Osteocyte (in vitro differentiated cells): ENCODE measurements at places on chromosomes 6 and 20. TPM values are rescaled to one million over a fixed set of nuclear protein-coding genes. Genes with fewer than 3 reads are reported as not detected.

DNA sequence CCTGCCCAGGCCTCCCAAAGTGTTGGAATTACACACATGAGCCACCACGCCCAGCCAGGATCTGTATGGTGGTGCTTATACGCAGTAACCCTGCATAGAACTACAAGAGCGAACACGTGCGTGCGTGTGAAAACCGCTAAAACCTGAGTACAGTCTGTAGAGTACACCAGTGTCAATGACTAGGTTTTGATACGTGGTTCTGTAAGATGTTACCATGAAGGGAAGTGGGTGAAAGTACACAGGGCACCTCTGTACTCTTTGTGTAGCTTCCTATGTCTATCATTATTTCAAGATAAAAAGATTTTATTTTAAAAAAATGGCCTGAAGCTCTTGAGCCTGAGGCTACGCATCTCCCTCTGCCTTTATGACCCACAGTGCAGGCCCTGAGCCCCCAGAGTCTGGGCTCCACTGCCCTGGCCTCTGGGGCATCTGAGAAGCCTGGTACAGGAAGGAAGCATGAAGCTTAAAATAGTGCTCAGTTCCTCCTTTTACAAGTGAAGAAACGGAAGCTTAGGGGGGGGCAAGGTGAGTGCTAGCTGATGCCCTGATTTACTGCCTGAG is 21.6 kb downstream of the LY86 start:
- no peak overlapping the region for H3K4me3 ChIP-seq
- no peaks in the 10 kb centered on the region for H3K36me3 ChIP-seq
- H3K27ac ChIP-seq: no peak overlapping the region
- DNase-seq: no peak
- H3K27me3 ChIP-seq: no peaks in the 10 kb centered on the region

DNA sequence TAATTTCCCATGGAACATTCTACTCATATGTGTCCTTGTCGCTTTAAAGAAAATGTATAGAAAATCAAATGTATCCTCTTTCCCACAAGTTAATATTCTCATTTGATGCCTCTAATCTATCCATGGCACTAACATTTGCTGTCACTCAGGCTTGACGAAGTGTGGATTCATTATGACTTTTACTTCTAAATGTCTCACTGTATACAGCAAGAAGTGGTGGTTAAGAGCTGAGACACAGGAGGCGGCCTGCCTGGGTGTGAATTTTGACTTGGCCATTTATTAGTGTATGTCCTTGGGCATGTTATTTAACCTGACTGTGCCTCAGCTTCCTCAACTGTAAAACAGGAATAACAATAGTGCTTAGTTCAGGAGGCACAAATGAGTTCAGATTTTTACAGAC is 70.0 kb downstream of the TRMT6 start:
- peaks cover 23% of the 10 kb centered on the region for H3K27me3 ChIP-seq
- peaks cover 6% of the 10 kb centered on the region for H3K4me1 ChIP-seq
- peak; percentile 4 for DNase-seq
- no peak overlapping the region for H3K27ac ChIP-seq
- H3K36me3 ChIP-seq: no peaks in the 10 kb centered on the region

- H3K4me1 ChIP-seq: no peaks in the 10 kb centered on the region
- no peaks in the 10 kb centered on the region for H3K36me3 ChIP-seq
- no peak for DNase-seq
- no peak overlapping the region for H3K4me3 ChIP-seq
- no peaks in the 10 kb centered on the region for H3K27me3 ChIP-seq
These were observed 148.2 kb downstream of the FNDC1 start for GRCh38 chr6:159317430-159317829.

- peaks cover 18% of the 10 kb centered on the region for H3K4me1 ChIP-seq
- no peaks in the 10 kb centered on the region for H3K27me3 ChIP-seq
- no peak overlapping the region for H3K27ac ChIP-seq
- peaks cover 15% of the 10 kb centered on the region for H3K36me3 ChIP-seq
These were observed 29.4 kb downstream of the LRP11 start for GRCh38 chr6:149834513-149835481.

- H3K27me3 ChIP-seq: no peaks in the 10 kb centered on the region
- H3K4me1 ChIP-seq: peaks cover 10% of the 10 kb centered on the region
- DNase-seq: no peak
- no peak overlapping the region for H3K4me3 ChIP-seq
These were observed 199.3 kb downstream of the TENT5A start for GRCh38 chr6:81553216-81553615.

DNA sequence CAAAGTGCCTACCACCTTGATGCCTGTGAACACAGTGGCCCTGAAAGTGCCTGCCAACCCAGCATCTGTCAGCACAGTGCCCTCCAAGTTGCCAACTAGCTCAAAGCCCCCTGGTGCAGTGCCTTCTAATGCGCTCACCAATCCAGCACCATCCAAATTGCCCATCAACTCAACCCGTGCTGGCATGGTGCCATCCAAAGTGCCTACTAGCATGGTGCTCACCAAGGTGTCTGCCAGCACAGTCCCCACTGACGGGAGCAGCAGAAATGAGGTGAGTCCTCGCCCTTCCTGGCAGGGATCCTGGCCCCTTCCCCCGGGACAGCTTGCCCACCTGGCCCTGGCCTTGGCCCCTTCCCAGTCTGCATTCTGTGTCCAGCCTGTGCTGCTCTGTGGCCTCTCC is 17.9 kb downstream of the MAVS start:
- H3K4me3 ChIP-seq: no peak overlapping the region
- no peaks in the 10 kb centered on the region for H3K4me1 ChIP-seq
- no peak for DNase-seq

The COL19A1 gene
- total RNA-seq: not detected in 2 replicates

DNA sequence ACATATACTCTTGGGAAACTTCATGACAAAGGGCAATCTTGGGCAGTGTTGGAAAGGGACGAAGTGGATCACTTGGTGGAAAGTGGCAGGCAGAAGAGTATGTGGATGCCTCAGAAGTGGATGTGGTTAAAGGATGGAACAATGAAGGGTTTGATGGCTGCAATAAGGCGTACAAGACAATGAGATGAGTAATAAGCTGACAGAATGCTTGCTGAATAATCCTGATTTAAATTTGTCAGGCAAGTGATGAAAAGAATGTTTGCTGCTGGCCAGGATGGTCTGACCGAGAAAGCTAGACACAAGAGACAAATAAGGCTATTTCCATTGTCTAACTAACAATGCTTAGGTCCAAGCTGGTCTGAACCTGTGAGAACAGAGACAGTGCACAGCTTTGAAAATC is 61.6 kb upstream of the CEP85L start:
- no peaks in the 10 kb centered on the region for H3K36me3 ChIP-seq
- H3K27ac ChIP-seq: no peak overlapping the region
- no peak for DNase-seq
- H3K4me3 ChIP-seq: no peak overlapping the region
- no peaks in the 10 kb centered on the region for H3K27me3 ChIP-seq

DNA sequence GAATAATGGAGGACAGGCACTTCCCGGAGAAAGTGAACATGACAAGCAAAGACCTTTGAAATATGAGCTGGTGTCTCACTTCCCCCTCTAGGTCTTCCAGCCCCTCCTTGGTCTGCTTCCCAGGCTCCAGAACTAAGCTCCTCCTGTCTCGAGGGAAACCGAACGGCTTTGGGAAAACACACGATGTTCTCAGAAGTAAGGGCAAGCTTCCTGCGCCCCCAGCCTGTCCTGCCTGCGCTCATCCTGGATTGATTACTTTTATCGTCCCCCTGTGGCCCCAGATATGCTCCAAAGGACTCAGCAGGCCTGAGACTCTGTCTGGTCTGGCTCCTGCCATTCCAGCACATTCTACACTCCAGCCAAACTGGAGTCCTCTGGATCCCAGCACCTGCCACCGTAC is 83.4 kb downstream of the ZNF217 start:
- no peaks in the 10 kb centered on the region for H3K36me3 ChIP-seq
- no peak overlapping the region for H3K4me3 ChIP-seq
- DNase-seq: no peak

GRCh38 chr6:106533054-106533453 is 96.2 kb downstream of the RTN4IP1 start:
- no peaks in the 10 kb centered on the region for H3K36me3 ChIP-seq
- H3K27me3 ChIP-seq: no peaks in the 10 kb centered on the region
- no peak for DNase-seq

DNA sequence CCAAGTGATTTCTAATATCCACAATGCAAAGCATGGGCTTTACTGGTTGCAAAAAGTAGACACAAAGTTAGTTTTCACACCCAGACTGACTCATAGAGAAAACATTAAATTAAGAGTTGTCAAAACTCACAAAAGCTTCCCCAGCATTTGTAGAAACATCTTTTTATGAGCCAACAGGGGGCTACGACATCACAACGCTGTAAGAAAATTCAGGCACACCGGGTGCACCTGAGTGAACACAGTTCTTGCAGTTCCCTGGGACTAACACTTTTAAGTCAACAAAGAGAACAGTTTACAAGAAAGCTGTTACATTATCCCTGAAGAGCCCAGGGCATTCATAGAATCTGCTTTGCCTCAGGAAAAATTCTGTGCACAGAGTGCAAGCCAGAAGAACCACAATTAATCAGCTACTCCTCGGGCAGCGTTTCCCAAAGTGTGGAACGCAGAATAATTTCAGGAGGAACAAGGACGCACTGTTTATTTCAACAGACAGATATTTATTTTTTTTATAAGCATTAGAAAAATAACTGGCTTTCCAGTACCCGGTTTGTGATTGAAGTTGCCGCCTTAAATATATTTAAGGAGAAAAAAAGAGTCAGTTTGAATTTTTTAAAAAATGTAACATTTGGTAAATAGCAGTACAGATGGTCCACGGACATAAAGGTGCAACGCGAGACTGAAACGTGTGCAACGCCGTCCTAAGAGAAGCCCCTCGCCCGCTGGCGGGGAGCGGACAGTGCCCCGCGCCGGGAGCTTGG is 1.2 kb downstream of the NCOA5 start:
- H3K36me3 ChIP-seq: no peaks in the 10 kb centered on the region
- peaks cover 5% of the 10 kb centered on the region for H3K27me3 ChIP-seq
- H3K4me3 ChIP-seq: peak overlapping the region; percentile 87
- H3K27ac ChIP-seq: peak overlapping the region; percentile 90
- H3K4me1 ChIP-seq: peaks cover 51% of the 10 kb centered on the region

DNA sequence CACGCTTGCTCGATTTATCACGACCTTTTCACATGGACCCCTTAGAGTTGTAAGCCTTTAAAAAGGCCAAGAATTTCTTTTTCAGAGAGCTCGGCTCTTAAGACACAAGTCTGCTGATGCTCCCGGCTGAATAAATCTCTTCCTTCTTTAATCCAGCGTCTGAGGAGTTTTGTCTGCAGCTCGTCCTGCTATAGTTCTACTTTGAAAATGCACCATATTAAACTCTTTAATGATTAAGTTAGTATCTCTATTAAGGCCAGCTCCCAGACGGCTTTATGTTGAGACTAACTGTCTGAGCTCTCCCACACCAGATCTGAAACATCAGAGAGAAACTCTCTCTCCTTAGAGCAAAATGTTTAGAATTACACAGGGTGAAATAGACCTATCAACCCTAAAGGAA is 18.0 kb upstream of the GSTA3 start:
- peaks cover 6% of the 10 kb centered on the region for H3K4me1 ChIP-seq
- no peak overlapping the region for H3K4me3 ChIP-seq
- no peak for DNase-seq
- no peaks in the 10 kb centered on the region for H3K27me3 ChIP-seq
- H3K36me3 ChIP-seq: no peaks in the 10 kb centered on the region

The SEL1L2 gene
- total RNA-seq: not detected in 2 replicates

DNA sequence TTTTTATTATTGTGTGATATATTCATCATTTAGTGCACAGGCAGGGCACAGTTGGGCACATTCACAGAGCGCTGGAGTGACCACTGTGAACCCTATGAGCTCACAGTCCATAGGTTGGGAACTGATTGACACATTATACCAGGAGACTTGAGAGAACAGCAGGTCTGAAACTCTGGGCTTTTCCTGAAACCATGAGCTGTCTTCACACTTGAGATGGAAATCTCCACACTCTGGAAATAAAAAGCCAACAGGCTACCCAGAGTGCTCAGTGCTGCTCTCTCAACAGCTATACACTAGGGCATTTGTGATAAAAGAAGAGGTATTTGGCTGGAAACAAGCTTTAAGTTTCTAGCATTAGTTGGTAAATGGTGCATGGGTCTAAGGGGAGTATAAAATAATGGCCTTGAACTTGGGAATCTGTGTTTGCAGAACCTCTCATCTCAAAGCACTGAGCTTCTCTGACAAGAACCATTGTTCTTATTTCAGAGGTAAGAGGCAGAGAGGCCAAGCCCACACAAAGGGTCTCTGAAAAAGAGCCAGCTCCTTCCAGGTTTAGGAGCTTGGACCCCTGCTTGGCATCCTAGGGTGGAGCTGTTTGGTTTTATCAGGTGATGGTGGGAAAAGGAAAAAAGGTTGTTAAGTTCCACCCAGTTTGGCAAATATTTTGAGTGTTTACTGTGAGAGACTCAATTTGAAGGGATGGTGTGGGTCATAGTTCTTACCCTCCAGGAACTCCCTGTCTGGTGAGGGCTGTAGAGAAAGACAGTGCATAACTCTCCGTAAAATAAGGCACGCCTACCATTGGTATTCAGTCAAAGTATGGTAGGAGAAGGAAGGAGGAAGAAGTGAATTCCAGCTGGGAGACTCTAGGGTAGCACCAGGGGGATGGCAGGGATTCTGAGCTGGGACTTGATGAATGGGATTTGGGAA is 14.5 kb downstream of the CHMP4B start:
- no peak for DNase-seq
- H3K27ac ChIP-seq: no peak overlapping the region
- H3K27me3 ChIP-seq: no peaks in the 10 kb centered on the region
- no peaks in the 10 kb centered on the region for H3K36me3 ChIP-seq
- H3K4me1 ChIP-seq: peaks cover 44% of the 10 kb centered on the region

DNA sequence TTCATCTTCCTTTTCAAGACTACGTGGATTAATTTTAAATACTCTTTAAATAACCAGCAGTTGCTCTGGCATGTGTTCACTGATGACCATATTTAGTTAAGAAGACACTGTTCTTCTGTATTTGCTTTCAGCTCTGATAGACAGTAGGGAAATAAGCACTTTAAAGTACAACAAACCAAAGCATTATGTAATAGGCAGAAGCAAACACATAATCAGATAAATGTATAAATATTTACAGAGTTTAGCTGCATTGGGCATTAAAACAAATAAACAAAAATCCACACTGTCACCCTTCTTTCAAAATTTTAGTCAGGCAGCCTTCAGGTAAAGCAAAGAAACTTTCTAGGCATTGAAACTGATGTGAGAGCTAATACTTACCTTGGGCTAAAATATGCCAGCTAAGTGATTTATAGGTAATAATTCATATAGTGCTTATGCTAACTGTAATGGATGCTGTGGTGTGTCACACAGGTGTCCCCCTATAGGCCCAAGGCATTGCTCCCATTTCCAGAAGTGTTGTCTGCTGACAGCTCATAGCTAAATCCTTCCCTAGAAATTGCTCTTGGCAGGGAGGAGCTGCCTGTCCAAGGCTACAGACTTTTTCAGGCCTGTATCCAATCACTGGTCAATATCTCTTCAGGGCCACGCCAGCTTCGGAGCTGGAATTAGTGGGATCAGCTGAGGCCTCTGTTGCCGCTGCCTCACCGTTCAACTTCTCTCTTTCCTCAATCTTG is 111.5 kb upstream of the CITED2 start:
- DNase-seq: no peak
- H3K4me3 ChIP-seq: no peak overlapping the region

The SPATA25 gene
- 2.9 TPM in 2 replicates for total RNA-seq

The BCAS4 gene
- 3.5 and 4.2 TPM in 2 replicates for total RNA-seq
